ENCODE measurements at places on chromosomes 1 and 21.

- DNase-seq: no peak
Observed at GRCh38 chr1:241992734-241993133, 6.2 kb downstream of the MAP1LC3C start.

- no peak for DNase-seq
Observed at GRCh38 chr1:41243079-41243385, 926 bp upstream of the SCMH1 start.

GRCh38 chr1:197725044-197725443 lies 50.2 kb downstream of the DENND1B start:
- no peak for DNase-seq

DNA sequence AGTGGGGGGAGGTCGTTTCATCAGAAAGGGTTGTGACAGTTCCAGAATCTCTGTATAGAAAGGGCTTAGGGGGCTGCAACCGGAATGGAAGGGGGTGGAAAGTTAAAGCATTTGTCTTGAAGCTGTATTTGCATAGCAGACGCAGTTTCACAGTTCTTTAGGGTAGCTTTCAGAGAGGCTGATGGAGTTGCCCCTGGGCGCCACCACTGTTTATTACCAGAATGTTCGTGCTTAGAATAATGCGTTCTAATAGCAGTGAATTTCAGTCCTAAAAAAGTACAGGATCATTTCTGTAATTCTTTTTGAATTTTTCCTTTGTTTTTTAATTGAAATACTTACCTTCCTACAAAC lies 1.3 kb downstream of the EXO1 start:
- DNase-seq: no peak

GRCh38 chr1:34455121-34455520 lies 278.4 kb downstream of the C1orf94 start:
- no peak for DNase-seq

- no peak for DNase-seq
Observed at GRCh38 chr1:12544357-12544756, 73.7 kb downstream of the DHRS3 start.

DNA sequence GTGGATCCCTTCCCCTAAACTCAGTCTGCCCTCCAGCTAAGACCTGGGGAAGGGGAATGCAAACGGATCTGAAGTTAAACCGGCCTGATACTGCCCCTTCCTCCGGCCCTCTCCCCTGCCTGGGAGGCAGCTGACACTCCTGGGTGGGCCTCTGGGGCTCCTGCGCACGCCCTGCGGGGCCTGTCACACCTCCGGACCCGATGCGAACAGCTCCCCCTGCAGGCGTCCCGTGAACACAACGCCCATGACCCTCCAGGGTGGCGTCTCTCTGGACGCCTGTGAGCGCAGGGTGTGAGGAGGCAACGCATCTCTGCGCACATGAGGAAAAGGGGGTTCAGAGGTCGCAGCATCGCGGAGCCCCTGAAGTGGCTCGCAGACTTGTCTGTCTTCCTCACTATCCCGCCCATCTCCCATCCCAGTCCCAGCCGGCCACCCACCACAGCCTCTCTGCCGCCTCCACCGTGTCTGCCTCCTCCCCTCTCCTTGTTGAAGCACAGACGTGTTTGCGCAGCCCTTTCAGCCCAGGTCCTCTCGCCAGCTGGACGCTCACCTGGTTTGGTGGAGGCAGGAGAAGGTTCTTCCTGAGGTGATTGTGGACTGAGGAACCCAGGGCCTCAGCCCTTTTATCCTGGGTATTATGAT lies 421 bp upstream of the LCE3A start:
- DNase-seq: no peak

- DNase-seq: no peak
Observed at GRCh38 chr1:178539291-178539690, 26.4 kb downstream of the TEX35 start.

GRCh38 chr1:173223031-173223380 lies 15.9 kb upstream of the TNFSF4 start:
- no peak for DNase-seq

DNA sequence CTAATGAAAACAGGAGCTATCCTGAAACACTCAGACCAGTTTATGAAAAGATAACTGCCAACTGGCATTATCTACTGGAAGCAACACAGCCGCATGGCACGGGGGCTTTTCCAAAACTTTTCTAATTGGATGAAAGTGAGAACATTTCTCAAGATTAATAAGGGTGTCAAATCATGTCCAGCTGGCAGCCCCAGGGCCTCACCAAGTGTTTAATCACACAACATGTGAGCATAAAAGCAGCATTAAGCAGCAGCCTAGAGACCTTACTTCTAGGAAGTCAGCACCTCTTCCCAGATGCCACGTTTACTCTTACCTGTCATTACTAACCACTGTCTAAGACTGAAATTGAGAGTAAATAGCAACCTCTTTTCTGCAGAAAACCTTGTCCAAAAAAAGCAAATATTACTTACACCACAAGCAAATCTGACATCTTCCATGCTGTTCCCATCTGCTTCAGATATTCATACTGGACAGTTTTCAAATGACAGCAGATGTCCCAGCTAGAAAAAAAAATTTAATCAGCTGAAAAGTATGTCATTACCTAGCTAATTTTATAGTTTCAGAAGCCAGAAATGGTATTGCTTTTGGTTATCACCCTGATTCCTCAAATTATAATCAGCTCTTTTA lies 341.5 kb upstream of the ZP4 start:
- DNase-seq: no peak

DNA sequence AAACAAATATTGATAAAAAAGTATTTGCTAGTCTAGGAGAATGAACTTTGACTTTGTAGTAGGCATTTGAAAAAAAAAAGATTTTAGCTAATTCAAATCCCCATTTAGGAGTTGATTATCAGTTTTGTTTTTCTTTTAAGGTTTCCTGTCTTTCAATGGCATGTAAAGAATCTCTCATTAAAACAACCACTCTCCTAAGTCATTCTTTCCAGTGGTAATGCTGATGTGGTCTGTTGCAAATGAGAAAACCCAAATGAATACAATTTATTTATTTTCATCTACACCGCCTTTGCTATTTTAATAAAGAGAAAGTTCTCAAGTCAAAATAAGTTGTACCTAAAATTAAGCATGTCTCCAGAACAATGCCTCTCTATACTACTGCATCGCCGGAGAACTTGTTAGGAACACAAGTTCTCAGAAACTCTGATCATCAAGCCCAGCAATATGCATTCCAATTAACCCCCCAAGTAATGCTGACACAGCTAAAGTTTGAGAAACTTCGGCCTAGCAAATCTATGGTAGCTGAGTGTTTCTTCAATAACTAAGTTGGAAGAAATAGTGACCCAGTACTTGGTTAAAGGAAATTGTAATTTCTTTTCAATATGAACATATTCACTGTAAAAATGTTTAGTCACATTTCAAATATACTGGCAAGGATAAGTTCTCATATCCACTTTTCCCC lies 255.1 kb downstream of the PTPRC start:
- DNase-seq: no peak

DNA sequence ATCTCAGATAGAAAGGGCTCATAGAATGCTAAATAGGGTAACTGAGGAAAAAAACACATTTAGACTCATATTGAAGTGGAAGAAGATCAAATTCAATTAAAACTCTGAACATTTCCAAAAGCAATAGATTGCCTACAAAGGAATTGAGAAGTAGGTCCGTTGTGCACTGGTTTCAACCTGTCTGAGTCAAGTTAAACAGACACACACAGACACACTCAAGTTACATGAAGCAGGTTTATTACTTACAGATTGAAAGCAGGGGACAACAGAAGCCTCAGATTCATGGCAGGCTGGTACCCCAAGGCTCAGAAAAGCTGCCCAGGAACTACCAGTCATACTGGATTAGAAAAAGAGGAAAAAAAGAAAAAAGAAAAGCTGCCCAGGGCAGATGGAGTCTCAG lies 20.7 kb upstream of the S100A2 start:
- DNase-seq: no peak

DNA sequence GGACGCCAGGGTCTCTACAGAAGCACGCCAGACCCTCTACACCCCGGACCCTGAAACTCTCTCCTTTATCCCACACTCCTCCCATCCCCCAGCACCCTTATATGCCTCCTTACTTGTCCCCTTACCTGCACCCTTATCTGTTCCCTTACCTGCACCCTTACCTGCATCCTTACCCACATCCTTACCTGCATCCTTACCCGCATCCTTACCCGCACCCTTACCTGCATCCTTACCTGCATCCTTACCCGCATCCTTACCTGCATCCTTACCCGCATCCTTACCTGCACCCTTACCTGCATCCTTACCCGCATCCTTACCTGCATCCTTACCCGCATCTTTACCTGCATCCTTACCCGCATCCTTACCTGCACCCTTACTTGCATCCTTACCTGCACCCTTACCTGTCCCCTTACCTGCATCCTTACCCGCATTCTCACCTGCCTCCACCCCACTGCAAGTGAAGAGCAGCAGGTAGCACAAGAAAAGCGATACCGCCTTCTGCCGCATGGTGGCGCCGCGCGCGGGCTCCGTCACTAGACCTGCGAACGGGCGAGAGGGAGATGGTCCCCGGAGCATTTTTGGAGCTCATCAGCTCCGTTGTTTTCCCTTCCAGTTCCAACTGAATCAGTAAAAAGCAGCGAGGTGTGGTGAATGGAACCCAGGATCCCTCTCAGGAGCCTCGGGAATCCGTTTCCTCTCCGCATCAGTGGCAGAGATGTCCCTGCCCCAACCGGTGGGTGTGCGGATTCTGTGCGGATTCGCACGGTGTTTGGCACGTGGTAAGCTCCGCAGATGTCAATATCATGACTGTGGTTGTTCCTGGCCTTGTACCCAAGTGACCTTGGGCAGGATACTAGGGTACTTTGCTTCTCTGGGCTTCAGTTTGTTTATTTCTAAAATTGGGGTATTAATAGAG lies 2.9 kb downstream of the IFI6 start:
- peak; percentile 84 for DNase-seq

GRCh38 chr1:3180915-3181314 lies 111.9 kb downstream of the PRDM16 start:
- no peak for DNase-seq

GRCh38 chr1:164765557-164765956 lies 206.6 kb downstream of the PBX1 start:
- DNase-seq: no peak

DNA sequence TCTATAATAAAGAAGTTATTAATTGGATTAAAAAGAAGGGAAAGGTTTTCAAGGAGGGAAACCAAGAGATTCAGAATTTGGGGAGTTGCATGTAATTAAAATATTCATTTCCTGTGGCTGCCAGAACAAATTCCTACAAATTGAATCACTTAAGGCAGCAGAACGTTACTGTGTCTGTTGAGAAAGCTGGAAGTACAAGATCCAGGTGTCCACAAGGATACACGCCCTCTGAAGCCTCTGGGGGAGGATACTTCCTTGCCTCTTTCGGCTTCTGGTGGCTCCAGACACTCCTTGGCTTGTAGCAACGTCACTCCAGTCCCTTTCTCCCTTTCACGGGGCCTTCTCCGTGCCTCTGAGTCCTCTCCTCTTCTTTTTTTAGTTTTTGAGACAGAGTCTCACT lies 67.9 kb downstream of the KAZN start:
- no peak for DNase-seq

- no peak for DNase-seq
Observed at GRCh38 chr1:227959325-227959860, 11.7 kb upstream of the WNT9A start.

DNA sequence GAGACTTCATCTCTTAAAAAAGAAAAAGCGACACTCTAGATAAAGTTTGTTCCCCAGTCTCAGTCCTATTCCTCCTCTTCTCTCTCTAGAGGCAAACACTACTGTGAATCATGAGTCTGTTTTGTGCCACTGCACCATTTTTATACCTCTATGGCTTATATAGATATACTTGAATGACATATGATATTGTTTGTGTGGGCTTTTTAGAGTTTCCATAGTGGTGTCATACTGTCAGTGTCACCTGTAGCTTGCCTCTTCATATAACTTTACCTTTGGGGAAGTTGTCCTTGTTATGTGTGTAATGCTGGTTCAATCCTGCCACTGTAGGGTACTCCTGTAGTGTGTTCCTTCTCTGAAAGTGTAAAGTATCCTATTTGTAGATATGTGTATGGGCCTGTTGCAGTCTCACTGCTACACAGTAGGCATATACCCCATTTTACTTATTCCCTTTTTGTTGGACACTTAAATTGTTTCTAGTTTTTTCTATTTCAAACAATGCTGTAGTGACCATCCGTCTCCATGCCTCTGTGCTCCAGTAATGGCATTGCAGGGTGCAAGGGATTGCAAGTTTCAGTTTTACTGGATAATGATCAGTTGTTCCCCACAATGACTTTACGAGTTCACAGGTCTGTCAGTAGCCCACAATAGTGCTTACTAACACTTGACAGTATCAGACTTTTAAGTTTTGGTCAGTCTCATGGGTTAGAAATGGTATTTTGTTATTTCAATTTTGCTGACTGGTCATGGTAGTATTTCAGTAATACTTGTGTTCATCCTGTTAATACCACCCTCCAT lies 2.7 kb downstream of the PRMT2 start:
- DNase-seq: no peak

GRCh38 chr1:226355016-226355415 lies 46.1 kb upstream of the LIN9 start:
- DNase-seq: no peak

GRCh38 chr1:45410850-45411509 lies 70.7 kb upstream of the MUTYH start:
- no peak for DNase-seq

- DNase-seq: peak; percentile 19
Observed at GRCh38 chr1:117572546-117572945, 33.3 kb upstream of the TENT5C start.

GRCh38 chr1:89453123-89453972 lies 71.3 kb upstream of the LRRC8B start:
- DNase-seq: no peak

DNA sequence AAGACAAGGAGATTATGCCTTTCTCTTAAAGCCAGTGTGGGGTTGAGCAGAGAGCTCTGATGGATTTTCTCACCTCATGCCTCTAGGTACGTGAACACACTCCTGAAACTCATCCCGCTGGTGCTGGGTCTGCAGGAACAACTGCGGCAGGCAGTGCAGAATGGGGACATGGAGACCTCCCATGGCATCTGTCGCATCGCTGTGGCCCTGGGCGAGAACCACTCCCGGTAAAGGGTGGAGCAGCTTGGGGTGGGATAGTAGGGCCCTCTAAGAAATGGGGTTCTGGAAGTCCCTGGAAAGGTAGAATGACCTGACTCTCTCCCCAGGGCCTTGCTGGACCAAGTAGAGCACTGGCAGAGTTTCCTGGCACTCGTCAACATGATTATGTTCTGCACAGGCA lies 9.5 kb downstream of the IPO13 start:
- no peak for DNase-seq

DNA sequence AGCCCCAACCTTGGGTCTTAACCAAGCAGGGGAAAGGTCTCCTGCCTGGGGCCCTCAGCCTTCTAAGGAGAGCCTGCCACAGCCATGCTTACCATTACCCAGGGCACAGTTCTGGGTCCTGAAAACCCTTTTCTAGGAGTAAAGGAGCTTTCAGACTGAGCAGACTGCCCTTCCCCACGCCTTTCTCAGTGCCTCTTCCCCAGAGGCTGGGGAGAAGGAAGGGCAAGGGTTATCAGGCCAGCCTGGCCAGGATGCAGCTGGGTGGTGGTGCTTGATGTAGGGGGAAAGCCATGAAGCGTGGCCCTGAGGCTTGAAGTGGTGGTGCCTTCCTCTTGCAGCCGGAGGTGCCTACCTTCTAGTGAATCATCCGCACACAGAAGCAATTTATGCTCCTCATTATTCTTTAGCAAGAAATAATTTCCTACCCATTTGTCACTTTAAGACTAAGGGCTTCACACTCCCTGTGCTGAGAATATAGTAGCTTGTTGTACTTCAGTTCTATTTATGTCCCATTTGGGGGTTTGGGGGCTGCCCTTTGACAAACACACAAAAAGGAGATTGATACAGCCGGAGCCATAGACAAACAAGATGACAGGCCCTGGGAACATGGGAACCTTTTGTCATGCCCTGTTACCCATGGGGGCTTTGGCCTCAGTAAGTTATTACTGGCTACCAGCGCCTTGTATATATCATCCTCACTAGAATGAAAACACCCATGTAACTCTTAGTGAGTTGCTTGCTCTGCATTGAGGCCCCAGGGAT lies 40.7 kb downstream of the MAN1C1 start:
- DNase-seq: no peak

All from CD4-positive, alpha-beta memory T cell (primary cell).